ENCODE measurements at places on chromosomes 4 and X. TPM values are rescaled to one million over a fixed set of nuclear protein-coding genes. Genes with fewer than 3 reads are reported as not detected.

DNA sequence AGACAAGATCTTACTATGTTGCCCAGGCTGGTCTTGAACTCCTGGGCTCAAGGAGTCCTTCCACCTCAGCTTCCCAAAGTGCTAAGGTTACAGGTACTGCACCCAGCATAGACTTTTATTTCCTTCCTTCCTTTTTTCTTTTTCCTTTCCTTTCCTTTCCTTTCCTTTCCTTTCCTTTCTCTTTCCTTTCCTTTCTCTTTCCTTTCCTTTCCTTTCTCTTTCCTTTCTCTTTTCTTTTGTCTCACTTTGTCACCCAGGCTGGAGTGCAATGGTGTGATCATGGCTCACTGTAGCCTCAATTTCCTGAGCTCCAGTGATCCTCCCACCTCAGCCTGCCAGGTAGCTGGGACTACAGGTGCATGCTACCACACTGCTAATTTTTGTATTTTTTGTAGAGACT lies 19.4 kb downstream of the DLG3 start:
- no peak for DNase-seq

GRCh38 chrX:7399373-7399772 lies 251.4 kb upstream of the PUDP start:
- no peak for DNase-seq

DNA sequence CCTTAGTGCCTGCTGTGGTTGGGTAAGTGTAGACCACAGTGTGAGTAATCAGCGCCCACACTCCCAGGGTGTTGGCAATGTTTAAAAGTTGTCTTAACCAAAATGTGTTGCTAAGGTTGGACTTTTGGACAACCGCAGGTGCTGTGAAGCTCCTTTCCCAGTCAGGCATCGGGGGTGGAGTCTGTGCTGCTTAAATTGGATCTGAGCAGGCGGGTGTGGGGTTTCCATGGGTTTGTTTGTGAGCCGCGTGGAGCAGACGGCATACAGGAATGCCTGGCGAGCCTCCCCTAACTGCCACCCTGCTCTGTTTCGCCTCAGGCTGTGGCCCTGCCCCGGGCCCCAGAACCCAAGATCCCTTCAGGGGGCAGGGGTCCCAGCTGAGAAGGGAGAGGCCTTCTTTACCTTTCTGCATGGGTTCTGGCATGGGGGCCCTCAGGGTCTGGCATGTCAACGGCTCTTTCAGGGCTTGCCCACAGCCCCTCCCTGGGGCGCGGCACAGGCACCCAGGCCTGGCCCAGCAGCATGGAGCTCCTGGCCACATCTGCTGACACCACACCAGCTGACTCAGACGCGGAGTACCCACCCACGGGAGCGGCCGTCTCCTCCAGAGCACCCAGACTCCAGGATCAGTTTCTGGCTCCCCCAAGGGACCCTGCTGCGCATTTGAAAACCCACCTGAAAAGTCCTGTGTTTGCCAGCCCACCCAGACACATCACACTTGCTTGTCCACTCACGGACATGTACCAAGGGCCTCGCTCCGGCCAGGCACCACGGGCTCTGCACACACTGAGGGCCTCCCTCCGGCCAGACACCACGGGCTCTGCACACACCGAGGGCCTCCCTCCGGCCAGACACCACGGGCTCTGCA lies 5.1 kb upstream of the SPON2 start:
- DNase-seq, result no peak

AVPR2 gene
- not detected for total RNA-seq

Data from activated B cell treated with CpG ODN at 0.5 μM for 24 hours (primary cell).